ENCODE measurements at places on chromosomes 1 and 21. TPM values are rescaled to one million over a fixed set of nuclear protein-coding genes. Genes with fewer than 3 reads are reported as not detected.

GRCh38 chr1:179300112-179300511 is 6.5 kb downstream of the SOAT1 start:
- H3K36me3 ChIP-seq, result peaks cover 14% of the 10 kb centered on the region
- no peak for DNase-seq
- no peak overlapping the region for H3K27ac ChIP-seq

DNA sequence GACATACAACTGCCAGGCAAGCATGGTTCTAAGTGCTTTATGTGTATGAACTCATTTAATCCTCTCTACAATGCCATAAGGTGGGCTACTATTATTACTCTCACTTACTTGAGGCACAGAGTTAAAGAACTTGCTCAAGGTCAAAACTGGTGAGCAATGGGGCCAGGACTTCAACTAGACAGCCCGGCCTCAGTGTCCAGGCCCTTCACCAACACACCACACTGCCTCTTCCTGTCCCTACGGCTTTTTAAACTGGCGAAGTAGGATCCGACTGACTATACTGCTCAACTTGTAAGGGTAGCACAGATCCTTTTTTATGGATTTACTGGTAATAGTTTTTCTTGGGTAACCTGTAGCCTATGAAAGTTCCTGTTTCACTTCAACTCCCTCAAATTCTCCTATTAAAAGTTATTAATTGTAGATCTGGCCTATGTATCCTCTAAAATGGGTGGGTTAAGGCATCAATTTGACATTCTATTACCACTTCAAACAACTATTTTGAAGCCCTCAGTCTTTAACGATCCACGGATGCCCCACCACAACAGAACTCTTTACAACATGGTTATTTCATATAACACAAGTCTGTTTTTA is 4.3 kb downstream of the ERRFI1 start:
- H3K27me3 ChIP-seq, result no peaks in the 10 kb centered on the region
- H3K36me3 ChIP-seq, result no peaks in the 10 kb centered on the region
- H3K4me3 ChIP-seq, result peak overlapping the region; percentile 88
- peaks cover 75% of the 10 kb centered on the region for H3K4me1 ChIP-seq

- H3K27ac ChIP-seq, result no peak overlapping the region
- no peaks in the 10 kb centered on the region for H3K36me3 ChIP-seq
- peaks cover 31% of the 10 kb centered on the region for H3K27me3 ChIP-seq
- peaks cover 25% of the 10 kb centered on the region for H3K4me1 ChIP-seq
- no peak for DNase-seq
Observed at GRCh38 chr1:47693115-47693514, 255.3 kb downstream of the FOXD2 start.

DNA sequence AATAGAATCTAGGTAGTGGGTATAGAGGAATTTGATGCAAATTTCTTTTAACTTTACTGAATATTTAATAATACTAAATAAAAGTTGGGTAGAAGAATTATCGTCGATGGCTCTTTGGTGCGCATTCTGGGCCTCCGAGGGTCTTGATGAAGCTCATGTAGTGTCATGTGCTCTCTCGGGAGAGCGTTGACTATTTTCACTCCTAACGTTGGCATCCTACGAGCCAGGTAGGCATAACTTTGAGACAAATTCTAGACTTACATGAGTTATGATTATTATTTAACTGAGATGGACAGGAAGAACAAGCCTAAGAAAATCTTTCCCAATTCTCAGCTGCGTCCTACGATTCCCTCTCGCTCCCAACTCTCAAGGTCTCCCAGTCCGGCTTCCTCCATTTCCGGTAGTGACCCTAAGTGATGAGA is 550 bp upstream of the PCAT6 start:
- H3K4me1 ChIP-seq, result peaks cover 45% of the 10 kb centered on the region
- H3K27ac ChIP-seq, result peak overlapping the region; percentile 97
- peak overlapping the region; percentile 83 for H3K4me3 ChIP-seq
- no peaks in the 10 kb centered on the region for H3K36me3 ChIP-seq
- DNase-seq, result no peak

ARMH1 gene
- 19.1 TPM for total RNA-seq

DNA sequence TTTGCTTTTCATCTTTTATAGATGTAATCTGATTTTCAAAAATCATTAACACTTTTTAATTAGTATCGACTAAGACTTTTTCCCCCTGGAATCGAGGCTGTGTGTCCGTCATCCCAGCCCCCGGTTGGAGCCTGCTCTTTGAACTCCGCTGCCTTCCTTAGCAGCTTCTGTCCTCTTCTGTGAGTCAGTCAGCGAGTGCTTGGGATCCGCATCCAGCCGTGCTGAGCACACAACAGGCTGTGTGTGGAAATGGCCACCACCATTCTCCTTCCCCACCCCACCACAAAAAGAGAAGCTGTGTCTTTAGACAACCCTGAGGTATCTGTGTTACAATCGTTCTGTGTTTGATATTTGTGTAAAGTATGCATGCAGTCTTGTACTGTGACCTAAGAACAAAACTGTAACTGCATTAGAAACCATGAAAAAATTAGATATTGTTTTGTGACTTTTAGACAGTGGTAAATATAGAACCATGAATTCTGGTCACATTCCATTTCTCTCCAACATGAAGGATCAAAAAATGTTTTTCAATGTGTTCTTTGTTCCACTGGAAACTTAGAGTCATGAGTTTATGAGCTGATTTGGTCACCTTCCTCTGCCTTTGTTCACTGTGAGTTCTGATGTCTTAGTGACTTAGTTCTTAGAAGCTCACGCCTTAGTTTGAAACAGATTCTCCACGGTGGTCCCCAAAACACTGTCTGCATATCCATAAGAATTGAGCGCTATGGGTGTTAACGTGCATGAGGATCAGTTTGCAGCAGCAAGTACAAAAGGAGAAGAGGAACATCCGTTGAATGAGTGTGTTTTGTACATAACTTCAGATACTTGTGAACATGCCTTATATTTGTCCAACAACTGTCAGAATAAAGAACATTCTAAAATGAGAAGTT is 64.7 kb downstream of the VPS26C start:
- H3K4me3 ChIP-seq, result no peak overlapping the region
- no peak for DNase-seq
- peaks cover 65% of the 10 kb centered on the region for H3K36me3 ChIP-seq

MFSD2A gene
- total RNA-seq, result 6.9 TPM

DNA sequence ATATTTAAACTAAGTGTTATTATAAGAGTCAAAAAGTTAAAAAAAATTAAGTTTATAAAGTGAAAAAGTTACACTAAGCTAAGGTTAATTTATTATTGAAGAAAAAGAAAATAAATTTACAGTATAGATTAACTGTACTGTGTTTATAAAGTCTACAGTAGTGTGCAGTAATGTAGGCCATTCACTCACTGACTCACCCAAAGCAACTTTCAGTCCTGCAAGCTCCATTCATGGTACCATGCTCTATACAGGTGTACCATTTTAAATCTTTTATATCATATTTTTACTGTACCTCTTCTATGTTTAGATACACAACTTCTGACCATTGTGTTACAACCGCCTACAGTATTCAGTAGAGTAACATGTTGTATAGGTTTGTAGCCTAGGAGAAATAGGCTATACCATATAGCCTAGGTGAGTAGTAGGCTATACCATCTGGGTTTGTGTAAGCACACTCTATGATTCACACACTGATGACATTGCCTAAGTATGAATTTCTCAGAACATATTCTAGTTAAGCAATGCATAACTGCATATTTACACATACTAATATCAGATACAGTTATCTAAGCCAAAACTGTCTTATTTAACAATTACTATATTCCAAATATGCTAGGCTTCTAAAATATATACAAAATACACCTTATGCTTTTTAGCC is 80.6 kb upstream of the GFI1 start:
- no peak overlapping the region for H3K27ac ChIP-seq
- no peaks in the 10 kb centered on the region for H3K27me3 ChIP-seq
- H3K4me3 ChIP-seq, result no peak overlapping the region

CRYBG2 gene
- total RNA-seq, result 10.9 TPM

- no peak for DNase-seq
- no peak overlapping the region for H3K4me3 ChIP-seq
- H3K27me3 ChIP-seq, result no peaks in the 10 kb centered on the region
Observed at GRCh38 chr1:230821346-230821745, 47.0 kb downstream of the C1orf198 start.

PLEKHN1 gene
- total RNA-seq, result 34.4 TPM

PADI3 gene
- total RNA-seq, result not detected
